ENCODE measurements at places on chromosomes 2 and 18.

DNA sequence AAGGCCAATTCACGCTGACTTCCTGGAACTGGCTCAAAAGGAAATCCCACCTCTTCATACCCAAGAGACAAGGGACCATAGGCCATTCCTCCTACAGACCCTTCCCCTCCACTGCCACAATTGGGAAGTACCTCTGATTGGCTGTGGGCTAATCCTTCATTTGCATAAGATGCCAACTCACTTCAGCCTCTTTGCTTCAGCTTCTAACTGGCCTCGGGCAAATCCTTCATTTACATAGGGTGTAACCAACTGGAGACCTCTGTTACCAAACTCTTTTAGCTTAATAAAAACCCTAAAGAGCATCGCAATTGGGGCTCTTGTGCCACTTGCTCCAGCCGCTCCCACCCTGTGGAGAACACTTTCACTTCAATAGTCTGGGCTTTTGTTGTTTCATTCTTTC lies 38.2 kb downstream of the MC2R start:
- DNase-seq = no peak

- DNase-seq = no peak
Measured at GRCh38 chr2:16481351-16481750, 184.3 kb downstream of the CYRIA start.

DNA sequence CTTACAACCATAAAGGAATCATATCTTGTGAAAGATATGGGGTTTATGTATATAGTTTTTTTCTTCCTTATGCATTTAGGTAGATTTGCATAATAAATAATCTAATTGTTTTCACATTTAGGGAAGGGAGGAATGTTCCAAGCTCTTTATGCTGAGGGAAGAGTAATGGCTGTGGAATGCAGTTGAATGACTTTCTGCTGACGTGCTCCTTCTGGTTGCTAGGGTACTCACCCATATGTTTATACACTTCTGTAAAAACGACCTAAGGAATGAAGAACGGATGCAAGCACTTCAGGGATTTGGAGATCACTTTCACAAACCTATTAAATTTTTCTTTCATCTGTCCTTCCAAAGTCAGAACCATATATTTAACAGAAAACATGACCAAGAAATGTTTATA lies 29.2 kb upstream of the PPP4R1 start:
- DNase-seq = no peak

DNA sequence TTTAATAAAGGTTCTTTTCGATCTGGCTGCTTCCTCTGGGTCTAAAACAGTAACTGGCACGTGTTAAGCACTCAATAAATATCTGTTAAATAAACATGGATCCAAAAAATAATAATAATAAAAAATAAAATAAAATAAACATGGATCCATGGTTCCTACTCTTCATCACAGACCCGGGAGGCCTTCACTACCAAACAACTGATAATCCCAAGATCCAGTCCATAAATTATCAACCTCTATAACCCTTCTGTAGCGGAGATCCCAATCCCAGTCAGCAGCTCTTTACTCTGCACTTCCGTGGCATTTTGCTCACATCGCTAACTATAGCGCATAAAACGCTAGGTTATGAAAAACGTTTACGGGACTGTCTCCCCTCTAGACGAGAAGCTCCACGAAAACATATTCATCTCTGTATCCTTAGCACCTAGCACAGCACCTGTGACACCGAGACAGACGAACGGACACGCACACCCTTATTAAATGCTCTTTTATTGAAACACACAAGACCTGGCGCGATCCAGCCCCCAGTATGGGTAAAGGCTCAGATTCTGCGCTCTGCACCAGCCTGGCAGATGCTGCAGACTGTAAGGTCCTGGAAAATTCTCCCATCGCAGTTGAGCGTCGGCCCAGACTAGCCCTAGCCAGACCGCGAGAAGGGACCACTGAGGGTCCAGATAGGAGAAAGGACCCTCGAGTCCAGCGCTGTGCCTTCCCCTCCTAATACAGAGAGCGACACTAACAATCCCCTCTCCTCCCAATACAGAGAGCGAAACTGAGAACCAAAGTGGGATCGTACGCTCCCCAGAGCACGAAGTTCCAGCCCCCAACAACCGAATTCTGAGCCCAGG lies 770 bp downstream of the NBAS start:
- DNase-seq = no peak

DNA sequence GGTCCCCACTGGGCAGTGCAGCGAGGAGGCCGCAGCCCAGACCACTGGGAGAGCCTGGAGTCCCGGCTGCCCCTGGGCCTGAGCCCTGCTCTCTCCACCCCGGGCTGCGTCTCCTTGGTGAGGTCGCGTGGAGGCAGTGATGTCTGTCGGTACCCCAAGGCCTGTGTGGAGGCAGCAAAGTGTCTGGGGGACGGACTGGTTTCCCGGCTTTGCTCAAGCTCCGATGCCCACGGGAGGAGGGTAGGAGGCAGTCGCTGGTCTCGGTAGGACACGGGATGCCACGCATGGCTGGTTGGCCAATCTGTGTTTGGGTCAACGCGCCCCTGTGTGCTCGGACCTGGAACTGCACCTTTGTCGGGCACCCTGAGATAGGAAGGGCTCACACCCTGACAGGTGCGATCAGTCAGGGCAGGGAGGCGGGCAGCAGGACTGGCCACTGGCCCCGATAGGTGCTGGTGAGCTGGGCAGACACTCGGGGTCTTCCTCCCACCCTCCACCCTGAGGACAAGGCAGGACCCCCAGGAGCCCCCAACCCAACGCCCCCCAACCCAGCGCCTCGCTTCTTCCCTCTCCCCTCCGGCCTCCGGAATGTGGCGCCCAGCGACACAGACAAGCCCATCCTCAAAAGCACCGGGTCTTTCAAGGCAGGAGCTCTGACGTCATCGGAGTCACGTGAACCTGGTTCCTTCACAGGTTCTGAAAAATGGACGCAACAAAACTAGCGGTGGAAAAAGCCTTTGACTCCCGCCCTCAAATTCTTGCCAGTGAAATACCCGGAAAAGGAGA lies 288.6 kb downstream of the NDUFA10 start:
- no peak for DNase-seq

Data from activated T-helper 1 cell treated with Interleukin-2 at 50 U/mL for 16 hours (primary cell).